NCI-H1092 treated with DMSO at 0.1 percent for 48 hours (cell line): ENCODE measurements at places on chromosomes 5 and 9.

- DNase-seq = no peak
These were observed 2.1 kb upstream of the ALDH1B1 start for GRCh38 chr9:38390442-38390841.

- DNase-seq = no peak
These were observed 201.8 kb downstream of the GLIS3 start for GRCh38 chr9:4098031-4098430.

GRCh38 chr5:172224996-172225395, 31.0 kb downstream of the EFCAB9 start:
- DNase-seq = no peak

DNA sequence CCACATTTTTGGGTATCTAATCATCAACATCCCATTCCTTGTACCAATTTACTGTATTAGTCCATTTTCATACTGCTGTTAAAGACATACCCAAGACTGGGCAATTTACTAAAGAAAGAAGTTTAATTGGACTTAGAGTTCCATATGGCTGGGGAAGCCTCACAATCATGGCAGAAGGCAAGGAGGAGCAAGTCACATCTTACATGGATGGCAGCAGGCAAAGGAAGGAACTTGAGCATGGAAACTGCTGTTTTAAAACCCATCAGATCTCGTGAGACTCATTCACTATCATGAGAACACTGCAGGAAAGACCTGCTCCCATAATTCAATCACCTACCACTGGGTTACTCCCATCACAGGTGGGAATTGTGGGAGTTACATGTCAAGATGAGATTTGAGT, 95.4 kb upstream of the SLCO6A1 start:
- no peak for DNase-seq
